Stimulated activated CD8-positive, alpha-beta memory T cell treated with anti-CD3 and anti-CD28 coated beads, Interleukin-7, amount 100 ng/mL, for 24 hours (primary cell): ENCODE measurements at places on chromosomes 3 and 15.

GRCh38 chr15:37102305-37103162, 2.2 kb upstream of the MEIS2 start:
- no peak for DNase-seq

GRCh38 chr3:169863458-169863899, 6.3 kb downstream of the LRRC31 start:
- DNase-seq: peak; percentile 25

DNA sequence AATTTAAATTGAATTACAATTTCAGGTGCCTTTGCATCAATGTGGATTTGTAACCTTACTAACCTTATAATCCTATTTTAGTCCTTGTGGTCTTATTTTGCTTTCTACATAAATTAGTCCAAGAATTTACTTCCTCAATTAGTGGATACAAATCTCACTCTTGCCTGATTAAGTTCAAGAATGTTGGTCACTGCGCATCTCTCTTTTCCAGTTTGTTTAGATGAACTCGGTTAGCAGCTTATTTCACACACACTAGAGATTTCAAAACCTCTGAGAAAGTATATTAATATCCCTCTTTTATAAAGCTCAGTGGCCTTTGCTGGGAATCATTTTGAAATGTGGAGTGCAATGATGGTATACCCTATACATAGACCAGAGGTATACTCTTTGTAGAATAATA, 243.4 kb downstream of the DTWD1 start:
- DNase-seq: no peak

- no peak for DNase-seq
Measured at GRCh38 chr15:70172124-70172523, 74.4 kb upstream of the TLE3 start.

DNA sequence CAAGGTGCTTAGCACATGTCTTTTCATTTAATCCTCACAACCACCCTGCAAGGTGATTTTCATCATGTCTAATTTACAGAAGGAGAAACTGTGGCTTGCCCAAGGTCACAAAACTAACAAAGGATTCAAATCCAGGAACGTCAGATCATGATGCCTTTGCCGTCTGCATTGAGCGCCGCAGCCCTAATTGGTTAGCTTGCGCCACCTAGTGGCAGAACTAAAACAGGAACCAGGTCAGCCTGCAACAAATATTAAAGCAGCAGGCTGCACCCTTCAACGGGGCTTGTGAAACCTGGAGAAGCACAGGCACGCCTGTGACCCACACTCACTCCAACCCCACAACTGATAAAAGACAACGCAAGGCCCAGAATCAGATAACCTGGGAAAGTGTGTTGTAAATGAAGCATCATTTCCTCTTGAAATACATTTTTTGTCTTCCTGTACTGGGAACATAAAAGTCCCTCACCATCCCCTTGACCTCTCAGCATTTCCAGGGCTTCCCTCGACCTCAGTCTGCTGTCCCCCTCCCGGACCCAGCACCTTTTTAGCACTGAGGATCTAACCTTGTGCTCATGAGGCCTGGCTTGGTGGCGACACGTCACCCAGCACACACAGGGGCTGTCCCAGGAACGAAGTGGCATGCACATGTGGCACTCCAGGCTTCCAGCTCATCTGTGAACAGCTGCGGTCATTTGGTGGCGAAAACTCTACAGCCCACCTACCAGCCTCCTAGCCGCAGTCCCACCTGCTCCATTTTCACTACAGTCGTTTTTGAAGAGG, 17.3 kb downstream of the DPH3 start:
- peak; percentile 38 for DNase-seq

- DNase-seq: no peak
Measured at GRCh38 chr3:155963570-155963969, 93.1 kb downstream of the GMPS start.

DNA sequence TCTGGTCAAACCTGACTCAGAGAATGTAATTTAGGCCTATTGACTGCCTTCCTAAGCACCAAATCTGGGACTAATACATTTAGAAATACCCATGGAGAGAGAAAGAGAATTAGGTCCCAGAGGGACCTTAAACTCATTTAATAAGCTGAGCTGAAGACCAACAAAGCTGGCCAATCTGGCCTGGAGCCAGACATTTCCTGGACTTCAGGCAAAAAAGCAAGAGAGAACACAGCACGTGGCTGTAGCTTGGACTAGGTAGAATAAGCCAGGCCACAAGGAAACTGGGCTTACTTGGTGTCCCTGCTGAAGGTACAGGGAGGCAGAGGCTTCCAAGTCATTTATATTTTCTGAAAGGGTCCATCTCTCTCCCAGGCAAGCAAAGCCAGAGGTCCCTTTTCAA, 88.1 kb downstream of the RTP4 start:
- no peak for DNase-seq

GRCh38 chr3:43180027-43180426, 74.1 kb upstream of the POMGNT2 start:
- no peak for DNase-seq

DNA sequence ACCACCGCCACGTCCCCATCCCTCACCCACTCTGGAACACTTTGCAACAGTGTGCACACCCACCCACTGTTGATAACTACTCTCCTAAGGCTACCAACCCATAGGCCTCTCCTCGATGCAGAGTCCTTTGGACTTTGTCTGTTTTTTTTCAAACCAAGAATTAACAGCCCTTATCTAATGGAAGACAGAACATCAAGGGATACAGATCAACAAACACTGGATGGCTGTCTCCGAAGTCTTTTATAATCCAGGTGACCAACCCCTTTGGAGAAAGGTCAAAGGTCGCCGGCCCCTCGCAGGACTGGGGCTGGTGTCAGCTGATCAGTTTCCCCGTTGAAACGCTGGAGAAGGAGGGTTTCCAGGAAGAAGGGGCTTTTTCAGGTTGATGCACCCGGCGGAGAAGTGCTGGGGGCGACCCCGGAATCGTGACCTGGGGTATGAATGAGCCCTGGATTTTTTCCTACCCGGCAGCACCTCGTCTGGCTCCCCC, 532 bp downstream of the B4GALT4 start:
- DNase-seq: no peak

DNA sequence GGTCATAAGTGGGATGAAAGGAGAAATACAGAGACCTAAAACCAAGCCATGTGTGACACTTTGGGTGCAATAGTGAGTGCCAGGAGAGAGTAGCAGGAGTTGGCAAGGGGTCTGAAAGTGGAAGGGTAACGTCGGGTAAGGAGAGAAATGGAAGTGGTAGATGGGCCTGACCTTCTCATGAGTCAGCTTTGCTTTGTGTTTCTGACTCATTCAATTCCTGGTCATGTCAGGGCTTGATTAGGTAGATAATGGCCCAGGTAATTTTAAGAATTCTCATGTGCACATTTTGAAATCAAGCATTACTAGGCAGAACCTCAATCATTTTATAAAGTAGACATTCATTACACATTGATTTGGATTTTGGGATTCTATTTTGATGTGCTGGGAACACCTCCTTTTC, 262.5 kb downstream of the SOX2 start:
- DNase-seq: no peak

DNA sequence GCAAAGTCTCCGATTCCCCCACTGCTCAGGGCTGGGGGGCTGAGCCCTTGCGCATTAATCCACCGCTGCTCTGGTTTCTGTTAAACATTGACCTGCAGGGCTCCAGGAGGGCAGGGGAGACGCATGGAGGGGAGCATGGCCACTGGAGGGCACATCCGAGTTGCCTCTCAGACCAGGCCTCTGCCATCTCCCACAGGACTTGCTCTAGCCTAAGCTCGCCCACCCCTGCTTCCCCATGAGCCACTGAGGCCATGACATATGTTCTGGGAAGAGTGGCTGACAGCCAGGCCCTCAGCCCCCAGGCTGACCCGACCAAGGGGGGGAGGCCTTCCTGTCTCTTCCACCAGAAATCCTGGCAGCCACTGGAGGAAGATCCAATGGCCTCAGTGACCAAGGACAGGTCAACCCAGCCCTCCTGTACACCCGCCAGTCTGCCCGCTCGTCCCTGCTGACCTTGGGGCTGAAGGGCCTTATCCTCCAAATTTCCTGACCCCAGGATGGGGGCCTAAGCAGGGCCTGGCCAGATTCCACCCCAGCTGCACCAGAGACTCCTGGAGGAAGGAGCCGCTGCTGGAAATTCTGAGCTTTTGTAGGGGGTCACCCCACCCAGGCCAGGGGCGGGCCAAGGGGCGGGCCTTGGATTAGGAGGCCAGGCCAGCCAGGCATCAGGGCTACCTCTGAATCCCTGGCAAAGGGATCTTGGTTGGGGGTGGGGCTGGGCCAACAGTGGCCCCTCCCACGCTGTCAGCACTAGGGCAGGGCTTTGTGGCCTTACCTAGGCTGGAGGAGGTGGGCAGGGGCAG, at the start of gene HYAL1:
Gene HYAL1 (minus strand): TSS at position 562 of the 803 bp plus-strand sequence. CDS start 618 bp downstream, outside the sequence.
- DNase-seq: no peak

DNA sequence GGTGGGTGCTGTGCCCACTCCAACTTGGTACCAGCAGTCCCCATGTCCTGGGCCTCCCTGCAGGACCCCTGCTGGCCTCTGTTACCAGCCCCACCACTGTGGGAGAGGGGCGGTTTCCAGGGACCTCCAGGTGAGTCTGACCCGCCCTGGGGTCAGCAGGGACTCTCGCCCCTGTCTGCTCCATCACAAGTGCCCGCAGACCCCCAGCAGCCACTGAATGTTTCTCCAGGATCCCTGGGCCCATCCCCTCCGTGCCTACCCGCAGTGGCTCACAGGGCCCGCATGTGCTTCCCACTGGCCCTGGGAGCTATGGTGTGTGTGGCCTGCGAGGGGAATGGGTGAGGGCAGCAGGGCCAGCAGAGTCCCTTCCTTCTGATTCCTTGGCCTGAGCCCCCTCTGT, 9.9 kb upstream of the RHO start:
- no peak for DNase-seq

DNA sequence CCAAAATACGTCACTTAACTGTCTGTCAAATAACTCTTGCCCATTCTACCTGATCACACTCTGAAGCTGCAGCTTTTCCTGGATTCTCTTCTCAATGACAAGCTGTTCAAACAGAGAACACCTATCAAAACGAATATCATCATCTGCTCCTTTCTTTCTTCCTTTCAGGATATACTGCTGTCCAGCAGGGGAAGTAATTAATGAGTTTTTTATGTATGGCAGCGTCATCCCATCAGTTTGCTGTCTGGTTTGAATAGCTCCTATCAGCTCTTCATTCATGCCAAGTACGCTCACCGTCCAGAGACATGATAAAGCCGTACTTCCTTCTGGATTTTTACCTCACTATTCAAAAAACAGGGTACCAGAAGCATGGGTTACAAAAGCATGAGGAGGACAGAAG, at the start of gene CHRM5:
Gene CHRM5 (plus strand): TSS at position 274 of the 400 bp plus-strand sequence. CDS start 94,221 bp downstream, outside the sequence.
- no peak for DNase-seq

- no peak for DNase-seq
Measured at GRCh38 chr3:176930942-176931341, 266.3 kb downstream of the TBL1XR1 start.

- no peak for DNase-seq
Measured at GRCh38 chr15:63107895-63108546, 13.6 kb upstream of the LACTB start.

DNA sequence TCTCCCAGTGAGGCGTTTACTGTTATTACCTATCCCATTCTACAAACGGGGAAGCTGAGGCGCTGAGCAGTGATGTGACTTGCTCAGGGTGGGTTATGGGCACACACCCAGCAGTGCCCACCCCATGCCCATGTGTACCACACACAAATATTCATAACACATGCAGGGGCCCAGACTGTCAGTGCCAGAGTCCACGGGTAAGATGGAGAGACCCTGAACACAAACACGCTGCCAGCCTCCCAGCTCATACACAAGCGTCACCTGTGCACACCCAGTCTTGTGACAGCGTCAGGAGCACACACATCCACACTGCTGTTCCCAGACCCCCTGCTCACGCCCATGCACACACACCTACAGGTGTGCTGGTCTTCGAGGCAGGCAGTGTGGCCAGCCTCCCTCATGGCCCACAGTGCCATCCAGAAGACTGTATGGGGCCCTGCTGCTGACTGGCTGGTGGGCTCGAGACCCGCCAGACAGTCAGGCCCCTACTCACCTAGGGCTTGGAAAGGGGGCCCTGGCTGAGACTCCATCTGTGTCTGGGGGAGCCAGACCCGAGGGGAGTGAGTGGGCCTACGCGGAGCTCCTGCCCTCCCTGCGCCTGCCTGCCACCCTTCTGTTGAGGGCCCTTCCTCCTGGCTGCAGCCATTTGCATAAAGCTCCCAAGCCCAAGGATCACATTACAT, 39.4 kb downstream of the DNAJB8 start:
- DNase-seq: no peak

DNA sequence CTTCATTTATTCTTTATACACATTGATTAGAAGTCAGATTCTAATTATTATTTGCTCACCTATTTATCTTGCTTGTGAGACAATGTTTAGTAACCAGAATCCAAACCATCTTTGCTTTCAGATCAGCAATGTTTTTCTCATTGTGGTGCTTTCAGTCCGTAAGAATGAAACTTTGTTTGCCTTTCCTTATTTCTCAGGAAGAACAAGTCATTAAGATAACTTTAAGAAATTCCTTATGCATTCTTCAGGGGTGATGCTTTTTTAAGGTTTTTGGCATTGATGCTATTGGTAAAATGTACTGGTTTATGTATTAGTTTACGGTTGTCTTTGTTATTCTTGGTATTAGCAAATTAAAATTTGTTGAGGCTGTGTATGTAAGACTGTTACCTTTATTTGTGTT, 120.8 kb upstream of the POU1F1 start:
- no peak for DNase-seq

- no peak for DNase-seq
Measured at GRCh38 chr3:52649461-52650210, 36.1 kb downstream of the PBRM1 start.

GRCh38 chr3:176431991-176432390, 765.3 kb downstream of the TBL1XR1 start:
- no peak for DNase-seq
